ENCODE measurements at places on chromosomes 12 and 14. TPM values are rescaled to one million over a fixed set of nuclear protein-coding genes. Genes with fewer than 3 reads are reported as not detected.

TEX22 gene
- 0.19 TPM for total RNA-seq

KRT82 gene
- total RNA-seq: not detected

AEBP2 gene
- total RNA-seq: 22.1 TPM

BICDL1 gene
- total RNA-seq: 4.2 TPM

FAR2 gene
- not detected for total RNA-seq

LRRC10 gene
- total RNA-seq: not detected

FOXN4 gene
- 0.06 TPM for total RNA-seq

SSTR1 gene
- total RNA-seq: not detected

PCNX1 gene
- 18.6 TPM for total RNA-seq

CLEC6A gene
- total RNA-seq: not detected

CYP46A1 gene
- 0.09 TPM for total RNA-seq

RNF212B gene
- not detected for total RNA-seq

TAS2R31 gene
- total RNA-seq: 0.28 TPM

ATL1 gene
- 5.3 TPM for total RNA-seq

PRB2 gene
- not detected for total RNA-seq

SART3 gene
- total RNA-seq: 41.1 TPM

PLA2G1B gene
- total RNA-seq: 0.24 TPM

Measured in A549 treated with CORT108297 at 1 μM for 4 hours (cell line).